Activated CD8-positive, alpha-beta memory T cell treated with anti-CD3 and anti-CD28 coated beads for 1 hour (primary cell): ENCODE measurements at places on chromosomes 12 and 14.

DNA sequence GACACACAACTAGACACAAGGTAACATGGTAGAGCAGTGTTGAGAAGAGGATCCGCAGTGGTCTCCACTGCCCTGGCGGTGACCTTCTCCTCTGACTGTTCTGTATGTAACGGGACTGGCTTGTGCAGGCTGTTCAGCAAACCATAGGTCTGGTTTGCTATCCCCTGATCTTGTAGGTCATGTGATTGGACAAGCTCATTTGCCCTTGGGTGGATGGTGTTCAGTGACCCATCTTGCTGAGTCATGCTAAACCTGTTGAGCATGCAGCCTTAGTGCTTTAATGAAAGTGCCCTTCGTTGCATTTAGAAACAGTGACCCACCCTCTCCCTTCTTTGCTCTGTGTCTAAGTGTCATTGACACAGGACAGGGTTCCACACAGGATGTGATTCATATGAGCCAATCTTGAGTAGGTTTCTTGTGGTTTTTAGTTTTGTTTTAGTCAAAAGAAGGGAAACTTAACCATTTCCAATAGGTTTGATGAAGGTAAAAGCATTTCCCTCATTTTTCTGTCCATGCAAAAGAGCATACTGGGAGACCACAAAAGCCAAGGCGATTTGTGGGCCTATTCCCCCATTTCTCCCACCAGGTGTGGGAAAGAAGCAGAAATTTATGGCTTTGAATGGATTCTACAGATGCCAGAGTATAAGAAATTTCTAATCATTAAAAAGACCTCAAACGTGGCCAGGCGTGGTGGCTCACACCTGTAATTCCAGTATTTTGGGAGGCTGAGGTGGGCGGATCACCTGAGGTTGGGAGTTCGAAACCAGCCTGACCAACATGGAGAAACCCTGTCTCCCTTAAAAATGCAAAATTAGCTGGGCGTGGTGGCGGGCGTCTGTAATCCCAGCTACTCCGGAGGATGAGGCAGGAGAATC is 32.6 kb upstream of the HIF1A start:
- no peak for DNase-seq

DNA sequence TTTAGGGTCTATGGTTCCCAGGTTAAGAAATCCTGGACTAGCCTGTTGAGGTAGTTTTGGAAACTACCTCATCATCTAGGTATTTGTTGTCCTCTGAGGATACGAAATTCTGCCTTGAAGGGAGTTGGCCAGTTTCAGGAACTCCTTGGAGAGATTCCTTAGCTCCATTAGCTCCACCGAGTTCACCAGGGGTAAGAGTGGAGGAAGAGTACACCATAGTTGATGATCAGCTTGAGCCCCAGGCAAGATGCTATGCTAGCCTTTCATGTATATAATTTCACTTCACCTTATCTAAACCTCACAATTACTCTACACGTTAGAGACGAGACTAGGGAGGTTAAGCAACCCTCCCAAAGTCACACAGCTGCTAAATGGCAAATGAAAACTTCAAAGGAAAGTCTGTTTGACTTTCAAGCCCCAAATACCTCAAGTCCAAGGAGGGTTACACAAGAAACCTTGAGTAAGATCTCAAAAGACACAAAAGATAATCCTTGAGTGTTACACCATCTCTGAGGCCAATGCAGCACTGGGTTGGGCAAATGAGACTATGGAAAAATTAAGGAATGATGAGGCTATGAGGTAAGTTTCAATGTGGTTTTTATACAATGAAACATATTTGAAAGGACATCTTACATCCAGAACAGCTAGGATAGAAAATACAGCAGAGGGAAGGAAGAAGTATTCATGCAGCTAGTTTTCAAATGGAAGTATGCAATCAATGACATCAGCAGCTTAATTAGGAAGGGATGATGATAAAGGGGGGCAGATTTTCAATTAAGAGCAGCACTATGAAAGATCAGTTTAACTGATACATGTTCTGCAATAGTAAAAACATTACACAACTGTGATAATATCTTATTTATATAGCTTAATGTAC is 97.2 kb upstream of the KRAS start:
- no peak for DNase-seq

GRCh38 chr12:23830210-23830609 is 119.3 kb downstream of the SOX5 start:
- no peak for DNase-seq

DNA sequence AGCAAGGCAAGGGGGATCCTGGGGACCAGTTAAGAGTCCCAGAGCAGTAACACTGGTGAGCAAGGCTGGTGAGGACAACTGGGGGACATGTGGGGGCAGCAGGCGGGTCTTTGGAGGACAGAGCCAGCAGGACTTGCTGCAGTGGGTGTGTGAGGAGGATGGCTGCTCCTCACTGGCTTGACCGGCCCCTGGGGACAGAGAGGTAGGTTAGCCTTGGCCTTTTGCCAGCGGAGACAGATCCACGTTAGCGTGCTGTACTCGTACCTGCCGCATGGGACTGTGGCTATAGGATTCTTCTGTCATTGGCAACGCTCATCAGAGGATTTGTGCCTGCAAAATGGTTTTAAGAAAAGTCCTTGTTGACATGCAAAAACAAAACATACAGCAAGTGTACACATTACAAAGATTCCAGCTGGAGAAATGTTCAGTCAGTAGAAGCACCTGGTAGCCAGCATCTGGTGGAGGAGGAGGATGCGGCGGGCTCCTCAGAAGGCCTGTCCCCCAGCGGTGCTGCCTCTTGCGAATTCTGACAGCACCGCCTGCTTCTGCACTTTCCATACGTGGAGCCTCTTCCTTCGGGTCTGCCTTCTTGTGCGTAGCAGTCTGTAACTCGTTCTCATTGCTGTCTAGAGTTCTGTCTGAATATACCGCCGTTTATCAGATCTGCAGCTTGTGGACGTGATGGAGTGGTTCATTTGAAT is 91.3 kb downstream of the EP400 start:
- DNase-seq, result no peak

DNA sequence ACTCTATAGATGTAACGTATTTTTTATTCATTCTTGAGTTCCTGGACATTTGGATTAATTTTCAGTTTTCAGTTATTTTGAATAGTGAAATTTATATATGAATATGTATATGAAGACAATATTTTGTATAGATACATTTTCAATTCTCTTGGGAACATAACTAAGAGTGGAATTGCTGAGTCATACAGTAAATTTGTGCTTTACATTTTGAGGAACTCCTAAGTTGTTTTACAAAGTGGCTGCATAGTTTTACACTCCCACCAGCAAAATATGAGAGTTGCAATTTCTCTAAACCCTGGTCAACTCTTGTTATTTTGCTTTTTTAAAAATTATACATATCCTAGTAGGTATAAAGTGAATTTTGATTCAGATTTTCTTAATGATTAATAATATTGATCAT is 1838.6 kb upstream of the SEL1L start:
- no peak for DNase-seq

GRCh38 chr12:102957339-102958050 is at the start of gene ASCL1:
Gene ASCL1 (plus strand): TSS chr12:102957674. CDS start chr12:102958245, 571 bp downstream.
- no peak for DNase-seq

- no peak for DNase-seq
Measured at GRCh38 chr12:1553536-1553935, 40.8 kb downstream of the FBXL14 start.

GRCh38 chr12:11662369-11662768 is 12.9 kb downstream of the ETV6 start:
- no peak for DNase-seq

DNA sequence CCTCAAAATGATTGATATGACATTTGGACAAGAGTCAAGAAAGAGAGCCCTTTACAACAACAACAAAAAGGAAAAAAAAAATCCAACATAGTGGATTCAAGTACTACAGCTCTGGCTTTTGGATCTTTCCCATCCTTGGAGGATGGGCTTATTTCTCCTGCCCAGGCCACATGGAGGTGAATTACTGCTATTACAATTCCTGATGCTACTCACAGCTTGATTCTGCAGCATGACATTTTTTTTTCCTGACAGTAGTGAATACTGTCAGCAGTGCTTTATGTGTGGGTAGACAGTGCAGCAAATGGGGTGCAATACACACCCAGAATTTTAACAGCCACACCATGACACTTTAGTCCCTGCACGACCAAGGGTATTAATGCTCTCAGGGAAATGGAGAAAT is 42.5 kb upstream of the HSP90B1 start:
- no peak for DNase-seq

GRCh38 chr12:77166696-77167095 is 101.3 kb upstream of the E2F7 start:
- no peak for DNase-seq

DNA sequence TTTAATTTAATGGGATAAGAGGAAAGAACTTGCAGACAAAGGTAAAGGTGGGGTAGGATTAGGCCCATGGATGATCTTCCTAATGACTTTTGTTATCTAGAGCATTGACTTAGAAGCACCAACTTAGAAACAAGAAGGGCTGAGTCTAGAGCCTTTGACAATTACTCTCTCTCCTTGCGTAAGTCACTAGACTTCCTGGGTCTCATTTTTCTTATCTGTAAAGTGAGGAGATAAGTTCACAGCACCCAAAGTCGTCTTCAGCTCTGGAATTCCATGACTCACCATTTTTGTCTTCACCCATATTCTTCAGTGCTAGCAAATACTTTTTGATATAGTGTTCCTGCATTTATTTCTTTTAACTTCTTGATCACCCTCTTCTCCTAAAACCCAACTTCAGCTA is 75.7 kb downstream of the SSPN start:
- DNase-seq, result no peak

DNA sequence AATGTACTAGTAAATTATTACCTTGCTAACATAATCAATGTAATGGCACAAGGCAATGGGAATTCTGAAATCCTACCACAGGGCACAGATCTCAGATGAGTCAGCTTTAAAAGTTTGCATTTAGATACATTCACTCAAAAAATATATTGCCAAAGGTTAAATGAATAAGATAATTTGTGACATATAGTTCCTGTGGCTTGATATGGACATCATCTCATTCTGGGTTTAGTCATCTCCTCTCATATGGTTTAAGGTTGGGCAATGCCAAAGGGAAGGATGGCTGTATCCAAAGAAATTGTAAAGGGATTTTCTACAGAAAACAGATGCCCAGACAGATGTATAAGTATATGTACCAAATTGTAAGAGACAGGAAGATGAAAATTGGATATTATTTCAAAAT is 1065.0 kb downstream of the LRFN5 start:
- DNase-seq, result no peak

DNA sequence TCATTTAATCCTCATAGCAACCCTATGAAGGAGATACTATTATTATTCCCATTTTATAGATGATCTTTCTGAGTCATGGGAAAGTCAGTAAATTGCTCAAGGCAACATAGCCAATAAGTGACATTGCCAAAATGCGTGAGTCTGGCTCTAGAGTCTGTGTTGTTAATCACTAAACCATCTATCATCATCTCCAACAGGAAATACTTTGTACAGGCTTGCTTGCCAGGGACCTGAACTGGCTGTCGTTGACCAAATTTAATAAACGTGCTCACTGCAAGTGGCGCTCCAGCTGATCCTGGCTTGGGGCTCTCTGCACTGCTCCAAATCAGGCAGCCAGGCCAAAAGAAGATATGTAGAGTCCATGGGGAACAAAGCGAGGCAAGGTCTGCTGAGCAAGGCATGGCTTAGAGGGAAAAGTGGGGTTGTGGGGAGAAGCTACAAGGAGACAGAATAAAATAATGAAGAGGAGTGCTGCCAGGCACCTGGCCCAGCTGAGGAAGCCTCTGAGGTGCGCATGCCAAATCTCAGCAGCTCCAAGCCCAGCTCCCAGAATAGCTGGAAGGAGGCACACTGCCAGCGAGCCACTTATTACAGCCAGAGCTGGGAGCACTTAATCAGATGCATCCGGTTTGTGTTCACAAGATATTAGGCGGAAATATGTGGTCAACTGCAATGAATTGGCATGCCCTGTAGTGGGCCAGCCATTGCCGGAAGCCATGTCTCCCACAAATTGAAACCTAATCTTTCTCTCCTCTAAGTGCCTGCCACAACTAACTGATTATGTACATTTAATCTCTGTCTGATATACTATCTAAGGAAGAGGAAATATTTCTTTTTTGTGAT is 43.3 kb upstream of the PTPRO start:
- DNase-seq, result no peak

DNA sequence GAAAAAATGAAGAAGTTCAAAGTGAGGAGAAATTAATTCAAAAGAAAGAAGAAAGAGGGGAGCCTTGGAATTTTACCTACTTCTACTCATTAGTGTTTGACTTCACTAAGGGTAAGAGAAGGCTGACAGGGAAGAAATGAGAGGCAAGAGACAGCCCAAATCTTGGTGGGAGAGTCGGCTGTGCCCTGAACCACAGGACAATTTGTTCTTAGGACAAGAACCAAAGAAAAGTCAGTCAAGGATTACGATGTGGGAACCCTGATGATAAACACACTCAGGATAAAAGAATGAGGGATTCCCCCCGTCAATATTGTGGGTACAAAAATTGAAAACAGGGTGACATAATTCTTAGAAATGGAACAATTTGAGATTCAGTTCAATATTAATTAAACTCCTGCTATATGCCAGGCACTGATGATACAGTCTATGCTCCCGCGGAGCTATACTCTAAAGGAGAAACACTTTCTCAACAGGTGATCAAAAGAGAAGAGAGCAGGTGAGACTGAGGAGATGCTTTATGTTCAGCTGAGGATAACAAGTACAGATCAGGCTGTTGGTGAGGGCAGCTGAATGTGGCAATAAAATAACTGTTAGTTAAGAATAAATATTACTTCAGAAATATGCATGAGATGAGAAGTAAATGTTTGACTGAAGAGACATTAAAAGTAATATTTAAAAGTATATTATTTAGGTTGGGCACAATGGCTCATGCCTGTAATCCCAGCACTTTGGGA is 175.4 kb downstream of the SLC25A21 start:
- no peak for DNase-seq

DNA sequence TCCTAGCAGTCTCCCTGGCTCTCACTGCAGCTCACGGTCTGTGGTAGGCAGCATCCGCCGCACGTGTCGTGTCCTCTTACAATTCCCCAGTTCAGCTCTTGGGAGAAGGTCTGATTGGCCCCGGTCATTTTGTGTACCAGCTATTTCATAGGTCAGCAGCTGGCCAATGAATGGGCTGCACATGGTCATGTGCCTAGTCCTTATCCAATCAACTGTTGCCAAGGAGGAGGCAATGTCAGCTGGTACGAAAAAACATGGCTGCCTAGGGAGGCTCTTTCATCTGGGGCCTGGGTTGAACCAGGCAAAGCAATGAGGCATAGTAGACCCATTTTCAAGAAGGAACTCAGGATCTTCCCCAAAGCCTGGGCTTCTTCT is 46.1 kb downstream of the RNFT2 start:
- DNase-seq, result no peak

DNA sequence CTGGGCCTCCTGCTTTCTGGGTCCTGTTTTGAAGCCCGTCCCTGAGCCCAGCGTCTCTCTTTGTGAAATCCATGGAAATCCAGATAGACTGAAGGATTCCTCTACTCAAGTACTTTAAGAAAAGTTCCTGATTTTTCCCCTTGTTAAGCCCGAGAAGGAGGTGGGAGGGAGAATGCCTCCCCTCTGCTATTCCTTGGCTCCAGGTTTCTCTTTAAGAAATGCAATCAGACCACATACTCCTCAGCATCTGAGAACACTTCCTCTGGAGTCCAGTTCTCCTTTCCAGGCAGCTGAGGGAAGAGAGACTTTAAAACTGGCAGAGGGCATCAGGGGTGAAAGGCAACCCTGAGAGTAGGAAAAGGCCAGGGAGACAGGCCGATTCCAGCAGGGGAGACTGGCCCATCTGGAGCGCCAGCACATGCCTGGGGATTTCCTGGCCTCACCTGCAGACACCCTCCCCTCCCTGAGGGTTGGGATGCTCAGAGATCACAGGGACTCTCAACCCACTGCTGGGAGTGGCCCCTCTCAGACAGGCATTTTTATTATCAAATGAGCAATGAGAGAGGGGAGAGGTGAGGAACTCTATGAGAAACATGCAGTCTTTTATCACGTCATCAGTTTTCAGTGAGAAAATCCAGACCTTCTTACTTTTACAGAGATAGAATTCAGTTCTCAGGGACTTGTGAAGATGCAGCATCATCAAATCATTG is 2.0 kb upstream of the EMP1 start:
- no peak for DNase-seq
